ENCODE measurements at places on chromosomes 6 and 20.

DNA sequence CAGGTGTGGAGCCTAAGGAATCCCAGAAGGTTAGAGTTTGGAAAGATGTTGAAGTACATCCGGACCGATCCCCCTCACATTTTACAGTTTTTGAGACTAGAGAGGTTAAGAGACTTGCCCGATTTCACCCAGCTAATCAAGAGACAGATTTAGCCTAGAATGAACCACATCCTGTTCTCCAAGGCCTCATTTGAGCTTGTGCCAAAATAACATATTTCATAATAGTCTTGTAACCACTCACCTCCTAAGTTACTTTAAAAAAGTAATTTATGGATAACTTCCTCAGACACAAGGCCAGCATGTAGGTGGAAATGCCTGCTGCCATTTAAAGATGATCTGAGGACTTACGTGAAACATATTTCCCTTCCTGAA lies 39.8 kb upstream of the ARHGAP18 start:
- DNase-seq, result peak; percentile 71

GRCh38 chr6:11011787-11012234 lies 32.3 kb downstream of the ELOVL2 start:
- no peak for DNase-seq

DNA sequence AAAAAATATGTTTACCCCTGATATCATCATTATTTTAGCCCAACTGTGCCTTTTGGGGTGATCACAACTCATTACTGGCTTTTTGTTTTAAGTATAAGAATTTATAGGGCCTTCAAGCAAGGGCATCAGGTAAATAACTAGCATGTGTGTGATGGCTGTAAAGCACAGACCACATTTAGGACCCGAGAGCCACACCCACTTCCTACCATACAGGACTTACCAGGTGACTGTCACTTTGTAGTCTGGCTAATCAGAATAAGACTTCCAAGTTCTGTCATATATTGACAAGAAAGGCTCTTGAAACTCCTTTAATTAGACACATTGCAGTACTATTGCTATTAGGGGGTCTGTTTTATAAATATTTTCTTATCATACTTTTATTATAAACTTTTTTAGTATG lies 31.1 kb downstream of the TMEM242 start:
- DNase-seq, result no peak

GRCh38 chr20:44532259-44532980 lies 10.6 kb upstream of the SERINC3 start:
- DNase-seq, result no peak

DNA sequence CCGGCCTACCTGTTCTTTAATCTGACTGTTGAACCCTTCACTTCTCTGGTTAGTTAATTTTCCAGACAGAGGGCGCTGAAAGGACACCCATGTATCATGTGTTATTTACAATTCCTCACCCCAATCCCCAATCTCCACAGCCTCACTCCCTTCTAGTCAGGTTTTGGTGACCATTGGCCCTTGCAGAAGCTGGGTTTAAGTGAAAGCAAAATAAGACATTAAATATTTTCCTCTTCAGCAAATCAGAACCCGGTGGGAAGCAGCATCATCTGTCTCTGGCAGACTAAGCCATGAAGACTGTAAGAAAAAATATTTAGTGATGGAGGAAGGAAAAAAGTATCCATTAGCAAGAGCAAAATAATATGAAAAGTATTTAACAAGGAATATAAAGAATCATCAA lies 9.4 kb upstream of the HLA-DQA1 start:
- DNase-seq, result peak; percentile 62

DNA sequence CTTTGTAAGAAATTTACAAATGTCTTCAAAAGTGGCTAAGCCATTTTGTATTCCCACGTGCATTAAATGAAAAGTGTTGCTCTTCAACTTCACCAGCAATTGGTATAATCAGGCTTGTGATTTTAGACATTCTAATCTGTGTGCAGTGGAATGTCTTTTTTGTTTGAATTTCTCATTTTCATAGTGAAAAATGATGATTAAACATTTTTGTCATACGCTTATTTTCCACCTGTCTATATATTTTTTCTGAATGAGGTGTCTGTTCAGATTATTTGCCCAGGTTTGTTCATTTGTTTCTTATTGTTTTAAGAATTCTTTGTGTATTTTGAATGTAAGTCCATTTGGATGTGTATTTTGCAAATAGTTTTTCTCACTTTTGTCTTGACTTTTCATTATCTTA lies 558.1 kb downstream of the TENT5A start:
- no peak for DNase-seq

DNA sequence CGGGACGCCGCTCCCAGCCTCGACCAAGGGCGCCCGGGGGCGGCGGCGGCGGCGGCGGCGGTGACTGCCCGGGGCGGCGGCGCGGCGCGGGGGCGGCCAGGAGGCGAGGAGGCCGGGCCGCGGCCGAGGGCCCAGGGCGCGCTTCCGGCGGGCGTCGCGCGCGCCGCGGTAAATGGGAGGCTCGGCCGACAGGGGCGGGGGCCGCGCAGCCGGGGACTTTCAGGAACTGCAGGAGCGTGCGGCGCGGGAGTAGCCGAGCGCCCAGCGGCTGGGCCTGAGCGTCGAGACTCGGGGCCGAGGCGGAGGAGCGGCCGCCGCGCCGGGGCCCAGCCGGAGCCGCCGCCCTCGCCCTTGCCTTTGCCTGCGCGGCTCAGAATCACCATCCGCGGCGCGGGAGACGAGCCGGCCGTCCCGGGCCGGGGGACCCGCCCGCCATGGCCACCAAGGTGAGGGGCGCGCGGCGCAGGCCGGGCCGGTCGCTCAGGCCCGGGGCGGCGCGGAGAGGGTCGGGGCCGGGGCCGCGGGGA lies at the start of gene SNX9:
Gene SNX9 (plus strand): TSS at position 246 of the 527 bp plus-strand sequence. CDS start 189 bp downstream, at position 435.
- peak; percentile 57 for DNase-seq

- no peak for DNase-seq
These were observed 283.9 kb upstream of the SUPT3H start for GRCh38 chr6:45661661-45662060.

- DNase-seq, result no peak
These were observed 7.6 kb upstream of the UST start for GRCh38 chr6:148738946-148739821.

DNA sequence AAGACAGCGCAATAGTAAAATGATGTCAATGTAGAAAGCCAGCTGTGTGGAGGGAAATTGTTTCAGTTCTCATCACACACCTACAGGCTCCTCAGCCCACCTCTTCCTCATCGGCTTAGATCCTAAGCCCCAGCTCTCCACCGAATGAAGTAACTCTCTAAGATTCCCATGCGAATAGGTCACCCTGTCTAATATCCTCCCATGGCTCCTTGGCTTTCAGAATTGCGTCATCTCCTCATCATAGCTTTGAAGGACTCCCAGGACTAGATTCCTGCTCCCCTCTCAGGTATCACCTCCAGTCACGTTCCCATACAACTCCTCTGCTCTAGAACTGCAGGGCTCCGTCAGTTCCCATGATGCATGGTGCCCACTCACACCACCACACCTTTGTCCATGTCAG lies 16.2 kb upstream of the SLC22A16 start:
- no peak for DNase-seq

DNA sequence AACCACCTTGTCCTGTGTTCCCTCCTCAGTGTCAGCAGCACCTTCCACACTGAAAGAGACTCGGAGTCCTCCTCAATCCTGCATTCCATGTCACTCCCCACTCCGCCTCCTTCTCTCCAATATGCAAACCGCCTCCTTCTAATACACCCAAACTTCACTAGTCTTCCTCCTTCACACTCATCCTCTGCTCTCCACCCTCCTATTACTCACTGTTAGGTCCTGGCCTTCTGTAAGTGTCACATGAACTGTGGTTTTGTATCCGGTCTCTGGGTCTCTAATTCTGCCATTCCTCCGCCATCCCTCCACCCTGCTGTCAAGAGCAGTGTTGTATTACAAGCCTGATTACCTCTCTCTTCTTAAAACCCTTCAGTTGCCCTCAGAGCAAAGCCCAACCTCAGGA lies 200.5 kb upstream of the CDYL start:
- no peak for DNase-seq

- DNase-seq, result no peak
These were observed 20.2 kb downstream of the SNX5 start for GRCh38 chr20:17948442-17948841.

DNA sequence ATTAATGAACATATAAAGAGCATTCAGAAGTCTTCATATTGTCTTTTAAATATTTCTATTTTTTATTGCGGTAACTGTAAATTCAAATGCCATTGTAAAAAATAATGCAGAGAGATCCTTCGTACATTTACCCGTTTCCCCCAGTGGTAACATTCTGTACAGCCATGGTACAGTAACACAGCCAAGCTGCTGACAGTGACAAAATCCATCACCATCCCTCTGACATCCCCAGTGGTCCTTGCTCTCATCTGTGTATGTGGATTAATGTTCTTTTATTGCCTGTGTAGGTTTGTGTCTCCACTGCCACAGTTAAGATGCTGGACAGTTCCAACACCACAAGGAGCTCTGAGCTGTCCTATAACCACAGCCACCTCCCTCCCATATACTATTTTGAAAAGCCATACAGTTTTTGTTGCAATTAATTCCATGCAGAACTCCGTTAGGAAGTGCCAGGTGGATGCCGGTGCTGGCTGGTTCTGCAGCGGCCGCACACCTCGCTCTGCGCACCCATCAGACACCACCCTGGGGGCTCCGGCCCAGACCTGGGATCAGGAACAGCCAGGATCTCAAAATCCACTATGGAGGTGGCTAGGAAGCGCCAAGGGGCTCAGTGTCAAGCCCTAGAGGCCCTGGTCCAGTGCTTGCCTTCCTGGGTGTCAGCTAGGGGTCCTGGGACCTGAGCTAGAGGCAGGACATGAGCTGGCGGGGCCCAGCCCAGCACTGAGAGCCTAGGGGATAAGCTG lies 93.1 kb upstream of the PMEPA1 start:
- DNase-seq, result no peak

GRCh38 chr6:36463676-36464075 lies 20.9 kb downstream of the KCTD20 start:
- DNase-seq, result no peak

GRCh38 chr6:142966294-142966693 lies 21.3 kb upstream of the HIVEP2 start:
- DNase-seq, result peak; percentile 14

GRCh38 chr6:133241901-133242636 lies 912 bp downstream of the EYA4 start:
- no peak for DNase-seq

DNA sequence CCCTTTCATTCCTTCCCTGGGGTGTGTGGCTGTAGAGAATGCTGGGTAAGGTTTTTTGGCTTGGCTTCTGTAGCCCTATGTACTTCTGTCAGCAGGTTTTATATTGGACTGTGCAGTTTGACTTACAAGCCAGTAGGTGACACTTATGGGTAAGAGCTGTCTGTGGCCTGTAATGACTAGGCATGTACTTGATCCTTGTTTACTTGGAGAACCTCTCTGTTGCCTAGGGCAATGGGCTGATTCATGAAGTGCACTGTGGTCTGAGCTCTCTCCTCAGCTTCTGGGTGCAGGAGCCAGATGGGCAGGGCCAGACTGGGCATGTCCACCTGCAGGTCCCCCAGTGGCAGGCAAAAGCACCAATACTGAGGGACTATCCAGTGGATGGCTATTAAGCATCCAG lies 544.6 kb downstream of the ADGRB3 start:
- DNase-seq, result no peak

GRCh38 chr6:93896081-93896480 lies 476.7 kb upstream of the EPHA7 start:
- no peak for DNase-seq

DNA sequence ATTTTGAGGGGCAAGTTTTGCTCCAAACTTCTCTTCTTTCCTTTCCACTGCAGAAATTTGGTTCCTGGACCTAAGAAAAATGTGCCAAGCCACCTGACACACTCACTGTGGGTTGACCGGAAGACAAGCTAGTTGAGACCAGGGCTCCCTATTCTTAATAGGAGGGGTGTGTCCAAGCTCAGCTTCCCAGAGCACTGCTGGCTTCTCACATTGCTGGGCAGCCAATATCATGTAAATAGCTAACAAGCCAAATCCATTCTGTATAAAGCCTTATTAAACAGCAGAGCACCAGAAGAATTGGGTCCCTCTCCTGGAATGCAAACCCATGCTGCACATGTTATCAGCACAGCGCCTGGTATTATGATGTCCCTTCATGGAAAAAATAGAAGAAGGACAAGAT lies 17.0 kb upstream of the SAMD3 start:
- DNase-seq, result no peak

DNA sequence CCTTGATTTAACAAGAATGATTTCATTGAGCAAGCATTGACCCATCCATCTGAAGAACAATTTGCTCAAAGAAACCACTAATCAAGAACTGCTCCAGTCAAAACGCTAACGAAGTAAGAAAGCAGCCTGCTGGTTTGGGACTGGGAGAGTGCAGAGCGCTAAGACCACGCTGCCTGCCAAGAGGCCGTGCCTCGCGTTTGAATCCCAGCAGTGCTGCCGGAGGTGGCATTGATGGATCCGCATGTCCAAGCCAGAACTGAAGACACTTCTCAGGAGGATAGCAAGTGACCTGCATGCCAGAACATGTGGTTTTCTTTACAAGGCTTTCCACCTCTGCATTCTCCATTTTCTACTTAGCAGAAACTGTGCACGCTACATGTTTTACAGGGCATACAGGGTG lies 105.2 kb upstream of the FOXC1 start:
- no peak for DNase-seq

DNA sequence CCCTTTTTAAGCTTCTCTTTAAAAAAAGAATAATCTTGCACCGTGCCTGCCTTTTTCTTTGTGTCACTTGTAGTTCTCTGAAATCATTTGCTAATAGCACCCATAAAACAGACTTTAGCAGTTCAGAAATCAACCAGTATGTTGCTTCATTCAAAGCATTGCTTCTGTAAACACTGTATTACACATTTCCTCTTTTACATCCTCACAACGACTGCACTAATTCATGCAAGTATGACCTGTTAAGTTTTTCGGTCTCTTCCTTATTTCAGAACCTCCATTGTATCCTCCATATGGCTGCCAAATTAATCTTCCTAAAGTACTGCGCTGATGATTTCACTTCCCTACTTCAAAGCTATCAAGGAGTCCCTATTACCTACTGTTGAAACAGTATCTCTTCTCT lies 142.9 kb upstream of the RNF217 start:
- no peak for DNase-seq

GRCh38 chr6:145457556-145457955 lies 277.8 kb downstream of the EPM2A start:
- DNase-seq, result no peak

GRCh38 chr6:109076377-109076776 lies 18.3 kb downstream of the SESN1 start:
- DNase-seq, result no peak

DNA sequence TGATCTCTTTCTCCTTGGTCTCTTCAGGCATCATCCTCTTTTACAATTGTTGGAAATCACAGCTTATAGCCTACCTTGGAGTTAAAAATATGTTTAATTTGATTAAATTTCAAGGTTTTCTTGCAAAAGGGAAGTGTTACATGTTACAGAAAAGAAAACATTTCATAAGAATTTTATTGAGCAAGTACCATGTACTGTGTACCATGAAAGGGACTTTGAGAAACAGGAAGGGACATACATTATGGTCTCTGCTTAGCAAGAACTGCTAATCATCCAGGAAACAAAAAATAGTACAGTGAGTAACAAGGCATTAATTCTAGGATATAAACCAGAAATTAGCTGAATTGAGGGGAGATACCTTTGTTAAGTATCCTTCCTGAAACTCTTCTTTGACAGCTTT lies 145.3 kb upstream of the SPACA1 start:
- no peak for DNase-seq
